ENCODE measurements at places on chromosomes 11 and 22.

GRCh38 chr11:21072558-21072957 lies 403.2 kb downstream of the NELL1 start:
- no peak for DNase-seq

DNA sequence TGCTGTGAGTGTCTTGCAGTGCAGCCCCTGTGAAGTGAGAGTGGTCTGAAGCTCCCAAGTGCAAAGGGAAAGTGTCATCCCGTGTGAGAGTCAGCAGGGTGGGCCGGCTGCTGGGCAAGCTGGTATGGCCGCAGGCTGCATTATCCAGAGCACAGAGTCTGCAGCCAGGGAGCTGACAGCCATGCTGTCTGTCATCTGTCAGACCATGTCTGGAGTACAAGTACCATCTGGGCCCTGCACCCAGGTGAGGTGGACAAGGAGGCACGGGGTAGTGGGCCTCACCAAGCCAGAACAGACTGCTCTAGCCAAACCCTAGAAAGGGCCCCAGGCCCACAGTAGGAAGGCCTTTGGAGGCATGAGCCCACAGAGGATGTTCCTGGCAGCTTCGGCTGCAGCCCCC lies 20.2 kb downstream of the LMO1 start:
- DNase-seq = no peak

GRCh38 chr11:72081821-72082453 lies 1.3 kb downstream of the LRRC51 start:
- DNase-seq = no peak

GRCh38 chr11:31233425-31233824 lies 136.1 kb downstream of the DCDC1 start:
- no peak for DNase-seq

DNA sequence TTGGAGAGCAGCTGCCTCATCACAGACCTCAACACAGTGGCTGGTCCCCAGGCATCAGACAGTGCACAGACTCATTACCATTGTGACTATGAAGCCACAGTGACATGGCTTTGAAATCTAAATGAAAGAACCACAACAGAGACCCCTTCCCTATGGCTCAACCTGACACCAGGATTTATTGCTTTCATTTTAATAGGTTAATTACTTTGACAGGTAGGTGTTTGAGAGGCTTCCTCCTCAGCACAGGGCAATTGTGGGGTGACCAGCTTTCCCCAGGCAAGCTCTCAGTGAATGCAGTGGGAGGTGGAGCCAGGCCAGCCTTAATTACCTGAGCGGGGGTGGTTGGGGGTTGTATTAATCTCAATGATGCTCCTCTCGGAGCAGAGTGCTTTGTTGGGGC lies 102.3 kb downstream of the CHST1 start:
- DNase-seq = no peak

DNA sequence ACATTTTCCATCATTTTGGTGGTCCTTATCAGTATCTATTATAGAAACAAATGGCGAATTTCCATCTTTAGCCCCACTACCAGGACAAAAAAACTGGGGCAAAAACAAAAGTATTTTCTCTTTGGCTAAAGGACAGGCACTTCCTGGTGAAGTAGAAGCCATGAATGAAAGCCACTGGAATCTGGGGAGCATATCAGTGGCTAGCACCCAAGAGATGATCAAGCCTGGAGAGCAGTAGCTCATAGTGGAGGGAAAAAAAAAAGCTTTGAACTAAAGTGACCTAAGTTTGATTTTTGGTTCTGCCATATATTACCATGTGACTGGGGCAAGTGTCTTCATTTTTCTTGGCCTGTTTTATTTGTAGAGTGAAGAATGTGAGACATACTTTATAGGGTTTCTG lies 272.3 kb downstream of the GUCY1A2 start:
- DNase-seq = no peak

Measured in putamen (tissue), 1 donor.